ENCODE measurements at places on chromosomes 2 and 18. TPM values are rescaled to one million over a fixed set of nuclear protein-coding genes. Genes with fewer than 3 reads are reported as not detected.

- DNase-seq, result no peak
These were observed 130.8 kb downstream of the ZNF236 start for GRCh38 chr18:76953156-76953555.

DNA sequence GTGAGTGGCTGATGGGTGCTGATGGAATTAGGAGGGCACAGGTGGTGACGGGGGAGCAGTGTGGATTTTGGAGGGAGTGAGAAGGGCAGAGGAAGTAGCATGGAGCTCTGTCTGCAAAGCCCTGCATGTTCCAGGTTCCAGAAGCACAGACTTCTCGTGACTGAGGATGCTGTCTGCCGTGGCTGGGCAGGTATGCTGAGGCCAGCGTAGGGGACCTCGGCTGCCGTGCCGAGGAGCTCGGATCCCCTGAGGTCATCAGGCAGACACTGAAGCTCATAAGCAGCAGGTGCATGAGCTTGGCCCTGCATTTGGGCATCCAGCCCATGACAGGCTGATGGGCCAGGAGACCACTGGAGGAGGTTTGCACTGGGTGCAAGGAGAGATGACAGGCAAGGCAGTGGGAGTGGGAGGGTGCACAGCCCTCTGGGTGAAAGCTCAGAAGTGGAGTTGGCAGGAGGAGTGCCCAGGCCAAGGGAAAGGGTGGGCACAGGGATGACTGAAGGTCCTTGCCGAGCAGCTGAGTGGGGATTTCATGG is 215.3 kb downstream of the SH3RF3 start:
- DNase-seq, result no peak

- no peak for DNase-seq
These were observed 33.3 kb downstream of the NPAS2 start for GRCh38 chr2:100852999-100853908.

GRCh38 chr2:990970-991369 is 40.3 kb downstream of the SNTG2 start:
- no peak for DNase-seq

Gene TUBA3E
- polyA plus RNA-seq, result 0.21 TPM

- DNase-seq, result no peak
These were observed 694.1 kb downstream of the ARHGAP15 start for GRCh38 chr2:143823296-143823695.

- DNase-seq, result no peak
These were observed 42.5 kb upstream of the IL1R2 start for GRCh38 chr2:101949304-101949703.

DNA sequence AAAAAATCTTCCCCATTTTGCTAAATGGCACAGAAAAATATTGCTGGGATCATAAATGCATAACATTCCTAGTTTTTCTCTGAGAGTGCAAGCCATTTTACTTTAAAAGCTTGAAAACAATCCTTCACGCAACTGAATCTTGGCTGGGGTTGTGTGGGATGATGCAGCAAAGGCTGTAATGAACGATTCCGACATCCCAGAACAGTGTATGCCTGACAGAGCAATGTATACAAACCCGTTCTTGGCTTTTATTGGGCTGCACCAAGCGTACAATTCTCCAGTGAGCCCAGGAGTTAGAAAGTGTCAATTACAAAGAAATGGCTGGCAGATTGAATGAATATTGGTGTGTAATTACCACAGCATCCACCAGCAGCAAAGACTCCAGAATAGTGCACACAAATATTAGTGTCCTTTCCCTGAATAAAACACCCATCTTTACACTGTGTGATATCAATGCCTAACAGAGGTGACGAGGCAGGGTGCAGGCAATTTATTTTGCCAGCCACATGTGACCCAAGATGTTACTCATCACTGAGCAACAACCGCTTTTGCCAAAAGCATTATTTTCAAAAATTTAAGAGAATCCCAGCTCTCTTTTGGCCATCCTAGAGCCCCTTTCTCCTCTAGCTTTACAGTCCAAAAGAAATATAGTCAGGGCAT is 578.6 kb upstream of the CHAC2 start:
- DNase-seq, result no peak

GRCh38 chr2:205930209-205930608 is 155.8 kb downstream of the INO80D start:
- no peak for DNase-seq

- no peak for DNase-seq
These were observed 38.4 kb upstream of the BIN1 start for GRCh38 chr2:127145280-127145895.

Gene STPG4
- polyA plus RNA-seq, result not detected

Data from right renal pelvis (tissue), 4 donors.